ENCODE measurements at places on chromosomes 11 and 22. TPM values are rescaled to one million over a fixed set of nuclear protein-coding genes. Genes with fewer than 3 reads are reported as not detected.

The NCR3LG1 gene
- total RNA-seq: 0.15 TPM

The PHLDA2 gene
- 5.0 TPM for total RNA-seq

The TCN2 gene
- 1.7 TPM for total RNA-seq

The HTR3B gene
- total RNA-seq: not detected

The CCDC134 gene
- total RNA-seq: 17.9 TPM

The OR8G1 gene
- total RNA-seq: not detected

The TENM4 gene
- not detected for total RNA-seq

The RASL10A gene
- total RNA-seq: 0.78 TPM

Data from activated CD4-positive, alpha-beta memory T cell treated with anti-CD3 and anti-CD28 coated beads, Interleukin-2, amount 10 ng/mL, durations not matched to agents 7 days and 5 days (primary cell).